Panc1 (cell line): ENCODE measurements at places on chromosomes 7 and 10.

DNA sequence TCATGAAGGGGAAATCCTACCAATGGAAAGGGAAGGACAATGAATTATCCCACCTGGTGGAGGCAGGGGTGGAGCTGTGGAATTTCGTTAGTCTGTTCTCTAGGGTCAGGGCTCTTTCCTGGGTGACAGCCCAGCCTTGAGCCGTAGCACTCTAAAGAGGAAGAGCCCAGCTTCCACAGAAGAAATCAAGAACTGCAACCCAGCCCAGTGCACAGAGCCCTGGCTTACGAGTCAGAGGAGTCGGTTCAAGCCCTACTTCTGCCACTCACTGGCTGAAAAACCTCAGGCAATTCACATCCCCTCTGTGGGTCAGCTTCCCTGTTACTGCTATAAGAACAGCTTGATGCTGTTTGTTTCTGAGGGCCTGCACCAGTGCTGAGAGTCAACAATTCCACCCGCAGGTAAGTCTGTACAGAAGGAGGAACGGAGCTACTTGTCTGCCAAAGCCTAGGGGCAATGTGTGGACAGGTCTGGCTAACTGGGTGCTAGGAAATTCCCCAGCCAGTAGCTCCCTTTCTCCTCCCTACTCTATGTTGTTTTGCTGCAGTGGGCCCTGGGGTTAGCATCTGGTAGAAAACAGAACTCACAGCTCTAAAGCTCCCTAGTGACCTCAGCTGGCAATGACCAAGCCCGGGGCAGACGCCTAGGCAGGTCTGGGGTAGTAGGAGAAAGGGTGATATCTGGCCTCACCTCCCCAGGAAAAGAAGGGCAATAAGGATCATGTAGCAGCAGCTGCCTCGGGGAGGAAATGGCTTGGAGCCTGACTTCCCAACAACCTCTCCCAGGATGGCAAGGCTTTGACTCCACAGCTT is 3.3 kb downstream of the AVPI1 start:
- DNase-seq: no peak

GRCh38 chr10:60310740-60311139 is 78.9 kb downstream of the ANK3 start:
- DNase-seq: no peak

DNA sequence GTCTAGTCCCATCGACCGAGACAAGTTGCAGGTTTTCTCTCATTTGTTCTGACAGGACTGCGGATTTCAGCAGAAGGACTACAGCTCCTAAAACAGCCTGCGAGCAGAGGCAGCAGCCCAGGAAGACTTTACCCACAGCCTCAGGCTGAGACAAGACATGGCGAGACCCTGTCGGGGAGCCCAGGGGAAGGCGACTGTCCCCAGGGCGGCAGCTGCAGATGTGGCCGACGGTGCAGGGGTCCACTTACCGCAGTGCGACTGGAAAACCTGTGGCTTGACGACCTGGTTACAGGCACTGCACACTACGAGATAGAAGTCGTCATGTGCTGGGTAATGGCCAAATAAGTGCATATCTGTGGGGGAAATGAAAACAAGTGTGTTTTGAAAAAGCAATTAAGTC is 88.0 kb downstream of the ATXN7L1 start:
- no peak for DNase-seq

GRCh38 chr10:84427903-84428650 is 99.7 kb downstream of the CCSER2 start:
- DNase-seq: no peak

GRCh38 chr10:104680467-104681401 is 39.6 kb downstream of the SORCS3 start:
- no peak for DNase-seq

DNA sequence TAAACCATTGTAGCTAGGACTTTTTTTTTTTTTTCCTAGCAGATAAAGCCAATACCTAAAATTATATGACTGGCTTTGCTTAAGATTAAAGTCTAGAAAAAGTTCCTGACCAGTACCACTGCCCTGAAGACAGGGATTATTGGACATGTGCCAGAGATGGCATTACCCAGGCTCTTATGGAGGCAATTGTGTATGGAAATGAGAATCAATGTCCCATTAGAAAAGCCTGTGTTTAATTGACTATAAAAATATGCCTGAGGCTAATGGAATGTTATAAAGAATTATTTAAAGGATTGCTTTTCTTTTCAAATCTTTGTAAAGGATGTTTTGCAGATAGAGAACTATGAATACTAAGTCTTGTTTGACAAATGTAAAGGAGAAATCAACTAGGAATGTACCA is 196.7 kb downstream of the ANK3 start:
- DNase-seq: no peak

DNA sequence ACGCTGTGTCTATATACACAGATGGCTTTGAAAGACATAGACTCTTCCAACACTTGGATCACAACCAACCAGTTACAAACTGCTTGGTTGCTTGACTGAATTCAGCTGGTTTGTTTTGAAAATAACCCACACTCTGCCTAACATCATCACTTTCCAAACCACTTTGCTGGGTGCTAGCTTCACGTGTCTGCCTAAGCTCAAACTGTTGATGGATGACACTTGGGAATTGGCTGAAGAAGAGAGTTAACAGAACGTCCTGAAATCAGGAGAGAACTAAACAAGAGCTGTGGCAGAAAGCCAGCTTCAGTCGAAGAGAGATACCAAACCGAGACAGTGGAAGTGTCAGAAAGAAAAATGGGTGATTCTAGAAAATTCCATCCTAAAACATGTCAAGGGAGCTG is 420.8 kb upstream of the AUTS2 start:
- no peak for DNase-seq

DNA sequence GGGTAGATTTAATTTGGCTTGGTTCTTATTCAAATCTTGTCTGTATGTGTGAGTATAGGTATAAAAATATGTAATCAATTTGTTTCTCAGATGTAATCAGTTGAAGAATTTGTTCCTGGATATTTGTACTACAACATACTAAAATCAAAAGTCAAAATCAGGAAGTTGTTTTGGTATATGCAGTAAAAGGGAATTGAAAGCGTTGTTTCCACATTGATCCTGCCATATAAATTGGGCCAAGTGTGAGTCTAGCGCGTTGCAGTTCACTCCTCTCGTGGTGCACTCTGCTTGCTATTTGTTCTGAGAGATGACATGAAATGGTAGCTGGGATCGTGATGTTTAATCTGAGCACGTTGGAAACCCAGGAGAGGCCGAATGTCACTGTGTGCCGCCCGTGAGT is 55.9 kb downstream of the SHH start:
- DNase-seq: no peak
